ENCODE measurements at places on chromosomes 12 and 14.

- DNase-seq = no peak
Observed at GRCh38 chr12:64560396-64561301, 49.6 kb upstream of the RASSF3 start.

DNA sequence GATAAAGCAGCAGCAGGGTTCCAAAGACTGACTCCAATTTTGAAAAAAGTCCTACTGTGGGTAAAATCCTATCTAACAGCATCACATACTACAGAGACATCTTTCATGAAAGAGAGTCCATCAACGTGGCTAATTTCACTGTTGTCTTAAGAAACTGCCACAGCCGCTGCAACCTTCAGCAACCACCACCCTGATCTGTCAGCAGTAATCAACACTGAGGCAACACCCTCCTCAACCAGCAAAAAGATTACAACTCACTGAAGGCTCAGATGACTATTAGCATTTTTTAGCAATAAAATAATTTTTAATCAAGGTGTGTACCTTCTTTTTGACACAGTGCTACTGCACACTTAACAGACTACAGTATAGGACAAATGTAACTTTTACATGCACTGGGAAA, 6.6 kb downstream of the CAPRIN2 start:
- DNase-seq = no peak

GRCh38 chr12:4438834-4439596, 6.6 kb downstream of the FGF6 start:
- no peak for DNase-seq

- no peak for DNase-seq
Observed at GRCh38 chr14:89394972-89395371, 22.1 kb downstream of the FOXN3 start.

DNA sequence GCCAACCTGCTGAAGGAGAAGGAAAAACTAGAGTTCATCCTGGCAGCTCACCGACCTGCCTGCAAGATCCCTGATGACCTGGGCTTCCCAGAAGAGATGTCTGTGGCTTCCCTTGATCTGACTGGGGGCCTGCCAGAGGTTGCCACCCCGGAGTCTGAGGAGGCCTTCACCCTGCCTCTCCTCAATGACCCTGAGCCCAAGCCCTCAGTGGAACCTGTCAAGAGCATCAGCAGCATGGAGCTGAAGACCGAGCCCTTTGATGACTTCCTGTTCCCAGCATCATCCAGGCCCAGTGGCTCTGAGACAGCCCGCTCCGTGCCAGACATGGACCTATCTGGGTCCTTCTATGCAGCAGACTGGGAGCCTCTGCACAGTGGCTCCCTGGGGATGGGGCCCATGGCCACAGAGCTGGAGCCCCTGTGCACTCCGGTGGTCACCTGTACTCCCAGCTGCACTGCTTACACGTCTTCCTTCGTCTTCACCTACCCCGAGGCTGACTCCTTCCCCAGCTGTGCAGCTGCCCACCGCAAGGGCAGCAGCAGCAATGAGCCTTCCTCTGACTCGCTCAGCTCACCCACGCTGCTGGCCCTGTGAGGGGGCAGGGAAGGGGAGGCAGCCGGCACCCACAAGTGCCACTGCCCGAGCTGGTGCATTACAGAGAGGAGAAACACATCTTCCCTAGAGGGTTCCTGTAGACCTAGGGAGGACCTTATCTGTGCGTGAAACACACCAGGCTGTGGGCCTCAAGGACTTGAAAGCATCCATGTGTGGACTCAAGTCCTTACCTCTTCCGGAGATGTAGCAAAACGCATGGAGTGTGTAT, 2.4 kb downstream of the FOS start:
- DNase-seq = no peak

GRCh38 chr12:34390846-34391700, 368.8 kb downstream of the ALG10 start:
- no peak for DNase-seq

- DNase-seq = no peak
Observed at GRCh38 chr12:107564946-107565345, 120.7 kb upstream of the PWP1 start.

- DNase-seq = no peak
Observed at GRCh38 chr12:131491916-131492490, 218.9 kb upstream of the SFSWAP start.

- DNase-seq = peak; percentile 49
Observed at GRCh38 chr12:31959701-31960391, 631 bp downstream of the RESF1 start.

DNA sequence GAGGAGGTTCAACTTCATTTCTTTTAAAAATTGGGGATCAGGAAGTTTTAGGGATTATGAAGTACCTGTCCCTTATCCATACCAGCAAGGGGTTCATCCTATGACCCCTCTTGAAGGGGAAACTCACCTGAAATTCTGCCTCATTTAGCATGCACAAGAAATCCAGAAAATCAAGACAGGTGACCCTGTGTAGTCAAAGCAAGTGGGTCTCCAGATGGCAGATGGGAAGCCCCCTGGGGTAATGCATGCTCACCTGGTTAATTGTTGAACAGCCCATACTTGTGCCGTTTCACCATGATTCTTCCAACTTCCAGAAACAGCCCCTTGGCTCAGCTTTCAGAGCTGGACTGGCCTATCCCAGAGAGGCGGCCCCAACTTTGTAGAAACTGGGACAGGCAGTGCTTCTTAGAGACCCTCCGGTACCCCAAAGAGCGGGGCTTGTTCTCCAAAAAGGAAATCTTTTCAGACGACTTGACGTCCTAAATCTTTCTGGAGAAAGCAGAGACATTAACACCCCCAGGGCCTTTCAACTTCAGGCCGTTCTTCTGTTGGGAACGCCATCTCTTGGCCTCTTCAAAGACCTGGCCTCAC, 66.3 kb upstream of the ESRRB start:
- no peak for DNase-seq

DNA sequence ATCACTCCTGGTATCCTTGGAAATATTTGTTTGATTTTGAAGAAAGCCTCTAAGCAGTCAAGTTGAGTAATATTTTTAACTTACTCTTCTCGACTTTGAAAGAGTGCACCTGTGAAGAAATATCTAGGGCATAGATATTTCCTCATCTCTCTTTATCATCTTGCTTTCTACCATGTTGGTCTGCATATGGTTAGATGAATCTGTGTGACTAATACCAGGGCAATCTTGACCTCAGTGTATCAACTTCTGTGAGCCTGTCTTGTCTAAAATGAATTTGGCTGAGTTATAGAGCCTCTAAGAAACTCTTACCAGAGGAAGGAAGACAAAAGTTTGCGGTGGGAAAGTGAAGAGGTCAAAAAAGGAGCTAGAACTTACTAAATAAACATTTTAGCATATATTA, 68.4 kb downstream of the SYT1 start:
- no peak for DNase-seq

DNA sequence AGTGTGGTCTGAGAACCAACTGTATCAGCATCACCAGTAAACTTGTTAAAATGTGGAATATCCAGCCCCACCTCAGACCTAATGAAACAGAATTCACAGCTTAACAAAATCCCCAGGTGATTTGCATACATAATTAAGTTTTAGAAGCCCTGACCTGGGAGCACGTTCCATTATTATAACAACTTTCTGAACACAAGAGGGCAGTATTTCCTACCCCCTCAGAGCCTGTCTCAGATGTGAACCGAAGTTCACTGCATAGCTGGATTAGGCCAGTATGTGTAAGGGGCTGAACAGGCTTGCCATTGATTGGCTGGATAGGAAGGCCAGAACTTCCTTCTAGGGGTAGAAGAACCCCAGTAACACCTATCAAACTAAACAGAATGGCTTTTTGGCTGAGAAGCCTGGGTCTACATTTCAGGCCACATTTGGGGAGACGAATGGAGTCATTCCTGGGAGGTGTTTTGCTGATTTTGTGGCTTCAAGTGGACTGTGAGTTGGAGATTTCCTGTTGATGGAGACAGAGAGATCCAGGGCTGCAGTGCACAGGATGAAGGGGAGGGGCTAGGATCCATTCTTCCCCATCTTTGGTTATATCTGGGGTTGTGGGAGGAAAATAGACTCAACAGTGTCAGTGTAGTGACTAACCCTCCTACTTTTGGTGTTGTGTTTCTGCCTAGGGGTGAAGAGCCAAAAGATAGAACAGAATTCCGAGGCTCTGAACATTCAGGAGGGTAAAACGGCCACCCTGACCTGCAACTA, 94.7 kb upstream of the OR4E1 start:
- DNase-seq = no peak

DNA sequence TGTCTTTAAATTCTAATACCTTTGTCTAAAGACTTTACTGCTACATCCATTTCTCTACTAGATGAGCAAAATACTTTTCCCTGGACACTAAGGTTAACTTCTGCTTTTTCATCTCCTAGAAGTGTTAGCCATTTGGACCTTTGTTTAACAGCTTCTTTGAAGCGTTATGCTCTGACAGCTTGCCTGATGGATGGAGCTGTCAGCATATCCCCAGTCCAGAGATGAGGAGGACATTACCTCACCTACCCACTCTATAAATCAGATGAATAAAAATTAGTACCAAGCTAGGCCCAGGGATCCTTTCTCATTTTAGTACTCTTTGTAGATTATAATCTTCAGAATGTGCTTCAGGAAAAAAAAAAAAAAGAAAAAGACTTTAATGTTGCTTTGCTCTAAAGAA, 222.7 kb downstream of the PELI2 start:
- DNase-seq = no peak

- no peak for DNase-seq
Observed at GRCh38 chr12:95762123-95762785, 28.3 kb downstream of the NTN4 start.

DNA sequence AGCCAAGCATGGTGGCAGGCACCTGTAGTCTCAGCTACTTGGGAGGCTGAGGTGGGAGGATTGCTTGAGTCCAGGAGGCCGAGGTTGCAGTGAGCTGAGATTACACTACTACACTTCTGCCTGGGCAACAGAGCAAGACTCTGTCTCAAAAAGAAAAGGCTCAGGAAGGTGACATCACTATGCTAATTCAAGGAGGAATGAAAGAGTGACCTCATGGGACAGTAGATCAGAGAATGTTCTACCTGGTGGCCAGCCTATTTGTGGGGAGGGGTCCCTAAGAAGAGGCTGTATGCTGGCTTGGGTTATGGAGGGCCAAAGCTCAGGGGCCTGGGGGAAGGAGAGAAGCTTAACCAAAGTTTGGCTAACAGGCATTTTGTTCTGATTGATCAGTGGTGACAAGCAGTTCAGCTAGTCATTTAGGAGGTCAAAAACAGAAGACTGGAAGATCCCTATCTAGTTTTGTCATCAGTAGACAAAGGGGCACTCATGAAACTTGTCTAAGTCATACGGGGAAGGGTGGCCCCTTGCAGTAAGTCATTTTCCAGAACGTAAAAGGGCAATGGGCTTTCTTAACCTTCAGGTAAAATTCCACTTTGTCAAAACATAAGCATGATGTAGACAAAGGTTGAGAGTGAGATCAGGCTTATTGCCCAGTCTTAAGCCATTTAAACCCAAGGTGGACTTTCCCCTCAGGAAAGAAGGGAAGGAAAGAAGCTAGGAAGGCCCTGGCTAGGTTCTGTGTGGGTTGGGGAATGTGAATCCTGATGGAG, 60.8 kb upstream of the EEA1 start:
- DNase-seq = no peak

DNA sequence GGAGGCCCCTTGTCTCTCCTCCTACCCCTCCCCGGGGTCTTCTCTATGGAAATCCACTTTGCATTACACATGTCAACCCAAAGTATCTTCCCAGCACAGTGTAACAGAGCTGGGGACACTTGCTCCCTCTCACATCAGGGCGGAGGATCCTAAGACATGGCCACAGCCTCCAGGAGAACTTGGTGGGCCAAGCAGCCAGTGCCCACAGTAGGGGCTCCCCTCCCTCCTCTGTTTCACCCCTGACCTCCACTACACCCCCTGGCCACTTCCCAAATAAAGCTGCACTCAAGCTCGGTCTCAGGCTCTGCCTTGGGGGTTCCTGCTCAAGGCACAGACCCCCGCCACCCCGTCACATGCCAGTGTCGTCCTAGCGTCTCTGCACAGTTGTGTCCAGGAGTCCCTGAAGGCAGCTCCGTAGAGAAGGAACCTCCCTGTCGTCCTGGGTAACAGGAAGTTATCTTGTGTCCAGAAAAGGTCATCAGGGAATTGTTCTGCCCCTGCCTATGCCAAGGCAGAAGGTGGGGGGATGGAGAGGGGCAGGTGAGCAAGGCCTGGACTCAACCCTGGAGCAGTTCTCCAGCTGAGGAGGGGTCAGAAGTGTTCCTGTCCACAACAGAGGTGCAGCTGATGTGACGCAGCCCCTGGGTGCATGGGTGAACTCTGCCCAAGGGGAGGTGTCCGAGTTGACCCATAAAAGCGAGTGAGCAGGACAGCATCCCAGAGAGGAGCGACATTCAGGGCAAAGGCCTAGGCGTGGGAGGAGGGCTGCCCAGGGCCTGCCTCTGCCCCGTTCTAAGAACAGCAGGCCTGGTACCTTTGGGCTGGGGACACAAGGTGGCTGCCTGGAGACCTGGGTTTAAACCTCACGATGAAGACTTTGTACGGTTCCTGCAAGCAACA, 25.5 kb downstream of the DIO3 start:
- DNase-seq = no peak

DNA sequence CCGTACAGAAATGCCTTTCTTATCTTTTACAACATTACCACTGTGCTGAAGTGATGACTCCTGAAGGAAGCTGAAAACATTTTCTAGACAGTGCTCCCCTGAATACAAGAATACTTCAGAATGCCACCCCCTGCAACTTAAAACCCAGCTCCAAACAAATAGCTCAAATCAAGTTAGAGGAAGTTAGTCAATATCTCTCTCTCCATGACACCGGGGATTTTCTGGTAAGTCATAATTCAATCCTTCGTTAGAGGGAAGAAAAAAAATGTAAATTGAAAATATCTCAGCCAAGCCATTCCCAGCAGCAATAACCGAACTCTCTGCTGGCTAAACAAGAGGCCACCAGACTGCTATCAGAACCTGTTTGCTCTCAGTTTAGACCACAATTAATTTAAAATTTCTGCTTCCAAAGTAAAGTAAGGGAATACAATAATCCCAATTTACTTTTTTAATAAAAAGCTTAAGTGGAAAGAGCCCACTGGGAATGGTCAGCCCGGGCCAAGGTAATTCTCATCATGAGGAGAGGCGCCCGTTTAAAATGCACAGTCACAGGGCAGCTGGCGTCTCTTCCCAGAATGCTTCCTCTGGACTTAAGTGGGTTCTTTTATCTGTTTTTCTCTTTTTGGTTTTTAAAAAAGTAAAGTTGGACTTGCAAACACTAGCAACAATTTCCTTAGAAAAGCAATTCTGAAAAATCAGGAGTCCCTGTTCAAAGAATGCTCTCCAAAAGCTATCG, 710.1 kb upstream of the STXBP6 start:
- no peak for DNase-seq

- no peak for DNase-seq
Observed at GRCh38 chr14:105375635-105376057, 22.7 kb upstream of the TEX22 start.

DNA sequence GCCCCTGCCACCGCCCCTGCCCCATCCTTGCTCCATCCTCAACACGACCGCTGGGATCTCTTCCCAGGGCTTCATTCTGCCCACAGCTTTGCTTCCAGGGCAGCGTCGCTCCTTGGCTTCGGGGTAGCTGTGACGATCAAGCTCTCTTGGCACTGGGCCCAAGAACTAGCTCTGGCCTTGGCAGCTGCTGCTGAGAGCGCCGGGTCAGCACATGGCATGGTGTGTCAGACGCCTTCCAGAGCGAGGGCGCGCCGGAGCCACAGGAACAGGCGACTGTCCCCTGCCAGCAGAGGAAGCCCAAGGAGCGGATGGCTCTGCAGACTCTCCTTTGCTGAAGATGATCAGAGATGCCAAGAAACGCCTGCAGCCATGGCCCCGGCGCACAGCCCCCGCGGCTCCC, 15.9 kb downstream of the RAB35 start:
- no peak for DNase-seq

Measured in stimulated activated CD8-positive, alpha-beta memory T cell treated with anti-CD3 and anti-CD28 coated beads, Interleukin-15, amount 100 ng/mL, for 1 hour (primary cell).